ENCODE measurements at places on chromosomes 2 and 18.

- no peak overlapping the region for H3K4me3 ChIP-seq
- no peak for DNase-seq
- no peaks in the 10 kb centered on the region for H3K4me1 ChIP-seq
Observed at GRCh38 chr18:36432880-36433555, 135.5 kb downstream of the FHOD3 start.

GRCh38 chr18:22277758-22278157 is 108.4 kb downstream of the GATA6 start:
- no peak overlapping the region for H3K4me3 ChIP-seq
- no peaks in the 10 kb centered on the region for H3K27me3 ChIP-seq
- no peak for DNase-seq

DNA sequence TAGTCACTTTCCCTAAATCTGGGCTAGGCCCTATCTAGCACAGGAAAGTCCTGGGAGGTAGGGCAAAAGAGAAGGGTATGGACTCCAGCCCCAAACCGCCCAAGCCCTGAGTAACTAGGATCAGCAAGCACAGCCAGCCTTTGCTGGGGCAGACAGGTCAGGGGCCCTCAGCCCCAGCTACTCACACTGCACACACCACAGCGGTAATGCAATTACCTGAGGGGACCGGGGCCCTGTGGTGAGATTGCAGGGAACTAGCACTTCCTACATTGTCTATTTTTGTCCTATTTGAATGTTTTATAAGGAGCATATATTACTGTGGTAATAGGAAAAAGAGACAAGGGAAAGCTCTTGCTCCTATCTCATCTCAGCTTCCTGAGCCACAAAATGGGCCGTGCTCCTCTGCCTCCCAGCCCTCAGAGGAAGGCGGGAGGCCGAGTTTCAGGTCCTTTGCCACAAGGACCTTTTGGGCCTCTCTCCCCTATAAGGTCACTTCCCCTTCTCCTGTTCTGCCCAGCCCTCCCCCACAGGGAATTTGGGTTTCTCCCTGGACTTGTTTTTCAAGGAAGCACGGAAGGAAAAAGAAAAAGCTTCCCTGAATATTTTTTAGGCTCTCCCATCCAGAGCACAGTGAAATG is 20.5 kb downstream of the RAB11FIP5 start:
- no peaks in the 10 kb centered on the region for H3K27me3 ChIP-seq
- no peak for DNase-seq
- peaks cover 21% of the 10 kb centered on the region for H3K4me1 ChIP-seq

DNA sequence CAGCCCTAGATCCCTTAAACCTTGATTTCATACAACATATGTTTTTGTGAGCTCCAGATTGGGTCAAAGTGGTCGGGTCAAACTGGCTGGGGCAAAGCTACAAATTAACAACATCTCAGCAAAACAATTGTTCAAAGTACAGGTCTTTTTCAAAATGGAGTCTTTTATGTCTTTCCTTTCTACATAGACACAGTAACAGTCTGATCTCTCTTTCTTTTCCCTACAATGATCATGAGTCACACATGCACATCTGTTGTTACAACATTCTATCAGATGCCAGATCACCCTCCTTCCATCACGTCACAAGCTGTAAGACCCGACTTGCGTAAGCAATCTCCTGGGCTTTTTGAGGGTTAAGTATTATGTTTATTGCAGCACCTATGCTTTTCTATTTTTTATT is 55.1 kb downstream of the RHOB start:
- H3K27ac ChIP-seq, result no peak overlapping the region
- H3K36me3 ChIP-seq, result no peaks in the 10 kb centered on the region
- no peak for DNase-seq
- H3K4me1 ChIP-seq, result no peaks in the 10 kb centered on the region
- no peaks in the 10 kb centered on the region for H3K27me3 ChIP-seq
- no peak overlapping the region for H3K4me3 ChIP-seq

- no peaks in the 10 kb centered on the region for H3K27me3 ChIP-seq
- H3K27ac ChIP-seq, result no peak overlapping the region
- H3K4me3 ChIP-seq, result no peak overlapping the region
- no peaks in the 10 kb centered on the region for H3K4me1 ChIP-seq
- no peaks in the 10 kb centered on the region for H3K36me3 ChIP-seq
Observed at GRCh38 chr18:36756242-36756641, 72.6 kb downstream of the TPGS2 start.
